Stimulated activated CD4-positive, alpha-beta T cell treated with anti-CD3 and anti-CD28 coated beads, Interleukin-2, amount 100 ng/mL, for 48 hours (primary cell): ENCODE measurements at places on chromosomes 7 and 10.

- DNase-seq: no peak
These were observed 35.9 kb upstream of the CCSER2 start for GRCh38 chr10:84292502-84292901.

GRCh38 chr10:34430685-34431084 lies 384.4 kb downstream of the PARD3 start:
- no peak for DNase-seq

GRCh38 chr10:129912986-129913695 lies 50.9 kb downstream of the EBF3 start:
- no peak for DNase-seq

DNA sequence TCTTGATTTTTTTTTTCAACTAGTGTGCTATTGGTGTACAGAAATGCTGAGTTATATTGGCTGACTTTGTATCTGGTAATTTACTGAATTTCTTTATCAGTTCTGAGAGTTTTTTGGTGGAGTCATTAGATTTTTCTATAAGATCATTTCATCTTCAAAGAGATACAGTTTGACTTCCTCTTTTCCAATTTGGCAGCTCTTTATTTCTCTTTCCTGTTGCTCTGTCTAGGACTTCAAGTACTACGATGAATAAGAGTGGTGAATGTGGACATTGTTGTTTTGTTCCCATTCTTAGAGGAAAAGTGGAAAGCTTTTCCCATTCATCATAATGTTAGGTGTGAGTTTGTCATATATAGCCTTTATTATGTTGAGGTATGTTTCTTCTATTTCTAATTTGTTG lies 50.2 kb downstream of the LOXL4 start:
- no peak for DNase-seq

GRCh38 chr10:97072851-97073665 lies 112.7 kb downstream of the SLIT1 start:
- DNase-seq: peak; percentile 88

DNA sequence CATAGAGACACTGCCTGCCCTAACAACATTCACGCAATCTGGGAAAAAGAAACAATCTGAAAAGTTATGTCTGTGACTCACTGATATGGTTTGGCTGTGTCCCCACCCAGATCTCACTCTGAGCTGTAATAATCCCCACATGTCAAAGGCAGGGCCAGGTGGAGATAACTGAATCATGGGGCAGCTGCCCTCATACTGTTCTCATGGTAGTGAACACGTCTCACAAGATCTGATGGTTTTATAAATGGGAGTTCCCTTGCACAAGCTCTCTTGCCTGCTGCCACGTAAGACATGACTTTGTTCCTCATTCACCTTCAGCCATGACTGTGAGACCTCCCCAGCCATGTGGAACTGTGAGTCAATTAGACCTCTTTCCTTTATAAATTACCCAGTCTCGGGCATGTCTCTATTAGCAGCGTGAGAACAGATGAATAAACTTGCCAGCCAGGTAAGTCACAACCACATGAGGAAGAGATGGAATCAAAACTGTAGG lies 341.5 kb upstream of the AOAH start:
- DNase-seq: peak; percentile 26

GRCh38 chr10:24215196-24215595 lies 6.3 kb downstream of the KIAA1217 start:
- DNase-seq: no peak

- DNase-seq: no peak
These were observed 3.0 kb downstream of the PI4K2A start for GRCh38 chr10:97643441-97643985.

GRCh38 chr7:2172311-2173188 lies 60.2 kb downstream of the MAD1L1 start:
- DNase-seq: no peak

DNA sequence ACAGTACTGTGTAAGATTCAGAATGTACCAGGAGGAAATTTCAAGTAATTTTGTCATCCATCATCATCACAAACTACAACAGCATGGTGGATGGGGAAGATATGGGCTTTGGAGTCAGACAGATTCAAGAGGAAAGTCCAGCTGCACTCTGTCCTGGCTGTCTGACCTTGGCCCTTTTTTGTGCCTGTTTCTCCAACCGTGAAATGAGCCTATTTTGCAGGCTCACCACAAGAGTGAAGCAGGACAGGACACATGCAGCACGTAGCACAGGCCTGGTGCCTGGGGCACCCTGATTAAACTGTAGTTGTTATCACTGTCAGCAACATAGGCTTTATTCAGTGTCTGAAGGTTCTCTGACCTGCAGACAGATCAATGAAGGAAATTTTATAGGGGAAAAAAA lies 37.6 kb downstream of the RHOBTB1 start:
- DNase-seq: no peak

- no peak for DNase-seq
These were observed 9.8 kb upstream of the GIMAP5 start for GRCh38 chr7:150727381-150727780.

DNA sequence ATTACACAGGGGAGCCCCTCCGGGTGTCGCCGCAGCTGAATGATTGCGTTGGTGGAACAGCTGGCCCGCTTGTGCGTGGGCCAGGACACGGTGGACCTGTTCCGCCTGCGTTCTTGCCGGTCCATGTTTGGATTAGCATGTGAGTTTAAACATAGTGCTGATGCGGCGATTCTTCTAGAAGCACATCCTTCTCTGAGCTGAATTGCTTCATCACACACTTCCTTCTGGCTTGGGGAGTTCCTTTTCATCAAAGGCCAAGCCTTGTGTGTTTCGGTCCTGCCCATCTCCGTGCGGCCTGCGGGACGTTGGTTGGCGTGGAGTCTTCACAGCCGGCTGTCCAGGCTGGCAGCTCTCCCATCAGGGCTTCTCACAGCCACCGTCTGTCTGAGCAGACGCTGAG lies 45.5 kb upstream of the SLC29A4 start:
- DNase-seq: no peak

DNA sequence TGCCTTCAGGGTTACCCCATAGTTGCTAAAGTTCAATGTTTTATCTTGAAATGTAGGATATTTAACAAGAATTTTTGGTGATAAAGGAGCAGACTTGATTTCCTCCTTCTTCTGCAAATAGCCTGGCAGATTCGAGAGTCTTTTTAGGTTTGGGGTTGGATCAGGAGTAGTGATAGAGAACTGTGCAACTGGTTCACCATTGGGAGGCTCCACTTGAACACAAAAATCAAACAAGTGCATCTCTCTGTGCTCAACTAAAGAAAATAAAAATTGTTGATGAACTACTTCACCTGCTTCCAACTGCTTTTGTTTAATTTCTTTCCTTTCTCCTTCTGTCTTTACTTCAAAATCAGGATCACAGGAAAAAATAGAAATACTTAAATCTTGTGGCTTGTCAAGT lies 58.5 kb downstream of the MACC1 start:
- no peak for DNase-seq

GRCh38 chr10:74081941-74082718 lies 68.5 kb downstream of the AP3M1 start:
- DNase-seq: no peak

GRCh38 chr7:148791546-148791945 lies 92.5 kb downstream of the EZH2 start:
- no peak for DNase-seq

DNA sequence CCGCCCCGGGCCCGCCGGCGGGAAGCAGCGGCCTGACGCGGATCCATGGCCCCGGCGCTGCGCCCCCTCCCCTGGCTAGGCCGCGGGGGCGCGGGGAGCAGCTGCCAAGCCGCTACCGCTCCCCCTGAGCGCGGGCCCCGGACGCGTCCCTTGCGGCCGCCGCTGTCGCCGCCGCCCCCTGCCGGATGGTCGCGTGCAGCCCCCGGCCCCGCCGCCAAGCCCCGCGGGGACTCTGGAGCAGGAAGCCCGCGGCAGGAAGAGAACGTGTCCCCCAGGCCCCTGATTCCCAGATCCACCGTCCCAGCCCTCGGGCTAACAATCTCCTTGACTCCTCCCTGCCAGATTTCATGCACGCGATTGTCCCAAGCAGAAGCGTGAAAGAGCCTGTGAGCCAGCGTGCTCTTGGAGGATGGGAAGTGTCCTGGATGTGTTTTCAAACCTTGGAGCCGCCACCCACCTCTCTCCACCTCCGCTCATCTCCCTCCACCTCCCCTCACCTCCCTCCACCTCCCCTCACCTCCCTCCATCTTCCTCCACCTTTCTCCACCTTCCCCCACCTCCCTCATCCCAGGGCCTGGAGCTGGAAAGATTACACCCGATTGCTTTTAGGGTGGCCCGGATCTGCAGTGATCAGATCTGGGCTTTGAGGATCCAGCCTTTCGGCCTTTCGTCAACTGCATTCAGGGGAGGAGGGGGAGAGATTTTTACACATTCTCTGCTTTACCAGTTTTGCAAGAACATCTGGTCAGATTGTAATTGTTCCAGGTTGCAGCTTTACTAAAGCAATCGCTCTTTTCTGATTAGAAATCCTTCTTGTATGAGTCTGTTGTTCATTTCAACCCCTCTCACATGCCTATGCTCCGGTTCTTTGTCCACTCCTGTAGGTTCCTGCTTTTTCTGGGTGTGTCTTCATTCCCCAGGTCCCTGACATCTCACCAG lies 570 bp upstream of the PRTFDC1 start:
- peak; percentile 36 for DNase-seq
